Activated naive CD8-positive, alpha-beta T cell treated with anti-CD3 and anti-CD28 coated beads for 36 hours (primary cell): ENCODE measurements at places on chromosomes 5 and 9. TPM values are rescaled to one million over a fixed set of nuclear protein-coding genes. Genes with fewer than 3 reads are reported as not detected.

DNA sequence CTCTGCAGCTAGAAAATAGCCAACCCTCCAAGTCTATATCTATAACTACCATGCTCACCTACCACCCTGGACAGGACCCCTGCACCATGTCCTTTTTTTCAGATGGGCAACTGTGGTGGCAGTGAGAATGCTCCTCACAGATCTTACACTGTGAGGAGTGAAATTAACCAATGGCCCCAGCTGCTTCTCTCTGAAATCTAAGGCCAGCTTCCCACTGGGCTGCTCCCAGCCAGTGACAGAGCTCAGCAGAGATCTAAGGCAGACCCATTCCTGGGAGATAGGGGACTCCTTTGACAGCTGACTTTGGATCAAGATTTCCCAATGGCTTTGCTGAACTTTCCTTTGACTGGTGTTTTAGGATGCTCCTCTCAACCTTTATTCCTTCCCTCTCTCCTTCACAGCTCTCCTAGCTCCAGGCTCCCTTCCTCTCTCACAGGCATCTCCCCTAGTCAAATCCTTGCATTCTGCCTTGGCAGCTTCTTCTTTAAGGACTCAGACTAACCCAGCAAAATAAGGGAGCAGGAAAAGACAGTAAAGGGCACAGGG lies 1.6 kb upstream of the ARAP3 start:
- no peak for DNase-seq

Gene LCN10
- 6.1 TPM for total RNA-seq

Gene SLC4A9
- total RNA-seq, result not detected

Gene SLC27A6
- total RNA-seq, result not detected
